BE2C (cell line): ENCODE measurements at places on chromosomes 7 and 10.

DNA sequence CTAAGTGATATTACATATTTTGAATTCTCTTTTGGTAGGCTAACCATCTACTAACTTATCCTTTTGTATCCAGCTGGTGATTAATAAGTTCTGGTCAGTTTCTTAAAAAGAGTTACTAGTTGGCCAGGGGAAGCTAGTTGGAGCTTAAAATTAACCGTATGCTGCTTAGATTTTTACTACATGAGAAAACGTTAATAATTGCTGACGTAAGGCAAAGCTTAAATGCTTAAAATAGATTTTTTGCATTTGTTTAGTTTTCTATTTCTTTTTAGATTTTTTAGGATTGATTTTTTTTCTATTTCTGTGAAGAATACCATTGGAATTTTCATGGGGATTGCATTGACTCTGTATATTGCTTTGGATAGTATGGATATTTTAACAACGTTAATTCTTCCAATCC, 32.6 kb downstream of the CCDC172 start:
- DNase-seq: no peak

- DNase-seq: peak; percentile 67
Measured at GRCh38 chr10:110746254-110746826, 102.2 kb downstream of the RBM20 start.

- no peak for DNase-seq
Measured at GRCh38 chr10:22222236-22223190, 4.7 kb upstream of the EBLN1 start.

DNA sequence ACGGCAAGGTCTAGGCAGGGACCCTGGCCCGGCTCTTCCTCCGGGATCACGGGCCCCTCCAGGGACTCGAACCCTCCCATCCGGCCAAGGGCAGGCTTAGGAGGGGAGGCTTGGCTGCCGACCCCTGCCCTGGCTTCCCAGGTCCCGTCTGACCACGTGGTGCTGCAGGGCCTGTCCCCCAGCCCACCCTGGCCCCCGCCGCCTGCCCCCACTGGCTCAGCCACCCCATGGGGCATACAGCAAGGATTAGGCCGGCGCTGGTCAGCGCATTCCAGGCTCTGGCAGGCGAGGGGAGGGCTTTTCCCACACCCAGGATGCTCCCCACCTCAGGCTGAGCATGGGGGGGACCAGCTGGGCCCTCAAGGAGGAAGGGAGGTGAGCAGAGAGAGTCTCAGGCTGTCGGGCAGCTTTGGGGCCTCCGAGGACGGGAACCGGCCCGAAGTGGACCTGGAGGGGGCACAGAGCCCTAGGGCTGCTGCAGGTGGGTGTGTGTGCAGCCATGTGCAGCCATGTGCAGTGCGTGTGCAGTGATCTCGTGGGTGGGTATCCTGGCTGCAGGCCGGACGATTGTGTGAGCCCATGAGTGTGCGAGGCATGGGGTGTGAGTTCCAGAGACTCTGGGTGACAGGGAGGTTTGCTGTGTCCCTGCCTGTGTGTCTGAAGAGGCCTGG, 713 bp upstream of the GRIFIN start:
- DNase-seq: no peak

DNA sequence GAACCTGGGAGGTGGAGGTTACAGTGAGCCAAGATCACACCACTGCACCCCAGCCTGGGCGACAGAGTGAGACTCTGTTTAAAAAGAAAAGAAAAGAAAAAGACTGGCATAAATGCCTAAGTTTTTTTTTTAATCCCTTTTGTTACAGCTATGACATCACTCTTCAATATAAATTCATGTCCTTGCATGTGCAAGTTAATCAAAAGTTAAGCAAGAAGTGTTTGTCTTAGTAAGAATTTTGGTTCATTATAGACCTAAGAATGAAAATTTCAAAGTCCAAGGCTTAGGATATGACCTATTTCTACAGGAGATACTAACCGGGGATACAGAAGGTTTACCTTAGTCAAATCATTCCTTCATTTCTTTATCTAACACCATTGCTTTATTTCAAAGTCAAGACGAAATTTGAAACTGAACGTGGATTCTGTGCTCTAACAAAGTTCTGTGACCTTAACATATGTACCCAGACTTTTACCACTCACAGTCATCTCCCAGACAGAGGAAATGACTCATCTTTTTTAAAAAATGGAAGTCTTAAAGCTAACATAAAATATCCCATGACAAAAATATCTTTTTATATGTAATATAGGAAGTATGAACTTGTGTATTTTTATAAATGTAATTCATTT, 29.3 kb upstream of the ITGB8 start:
- no peak for DNase-seq

DNA sequence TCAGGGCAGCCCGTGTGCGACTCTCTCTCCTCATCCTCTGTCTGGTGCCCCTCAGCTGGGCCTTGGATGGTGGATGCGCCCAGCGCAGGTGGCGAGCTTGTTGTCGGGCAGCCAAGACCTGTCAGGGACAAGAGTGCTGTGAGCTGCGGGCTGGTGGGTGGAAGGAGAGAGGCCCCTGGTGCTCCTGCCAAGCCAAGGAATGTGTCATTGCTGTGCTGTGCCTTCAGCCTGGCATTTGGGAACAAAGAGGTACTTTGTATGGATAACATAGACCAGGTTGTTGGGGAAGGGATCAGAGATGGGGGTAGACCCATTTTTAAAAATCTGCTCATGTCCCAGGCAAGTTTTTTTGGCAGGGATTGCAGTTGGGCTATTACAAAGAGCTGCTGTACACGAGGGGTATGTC, 120.9 kb downstream of the PKD1L1 start:
- no peak for DNase-seq

DNA sequence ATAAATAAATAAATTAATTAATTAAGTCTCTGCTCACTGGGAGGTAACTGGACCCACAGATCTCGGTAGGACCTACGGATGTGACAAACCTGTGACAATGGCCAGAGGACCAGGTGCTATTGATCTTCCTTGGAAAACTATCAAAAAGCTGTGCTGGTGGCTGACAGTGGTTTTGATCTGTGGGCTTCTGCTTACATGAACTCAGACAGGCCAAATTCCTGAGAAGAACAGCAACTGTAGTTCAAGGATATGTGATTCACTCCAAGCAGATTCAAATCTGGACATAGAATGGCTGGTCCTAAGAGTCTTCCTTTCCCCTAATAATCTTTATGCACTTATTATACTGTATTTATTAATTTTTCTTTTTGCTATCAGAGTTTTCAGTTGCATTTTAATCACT, 80.0 kb downstream of the ATXN7L1 start:
- DNase-seq: no peak
